Subcutaneous preadipocyte (primary cell): ENCODE measurements at places on chromosomes 2 and 18. TPM values are rescaled to one million over a fixed set of nuclear protein-coding genes. Genes with fewer than 3 reads are reported as not detected.

KIF3C gene
- 7.7 and 8.4 TPM in 2 replicates for total RNA-seq

TMEM169 gene
- total RNA-seq: 0.37 TPM in 1 of 2 replicates, not detected in the other

FSHR gene
- total RNA-seq: not detected in 2 replicates

RAD51AP2 gene
- not detected in 2 replicates for total RNA-seq

ANTXR1 gene
- total RNA-seq: 24.6 and 29.5 TPM in 2 replicates

POMC gene
- 0.73 and 0.98 TPM in 2 replicates for total RNA-seq

IGFBP2 gene
- 4.0 and 6.6 TPM in 2 replicates for total RNA-seq

GALR1 gene
- total RNA-seq: under 0.01 TPM in 1 of 2 replicates, not detected in the other

C2orf66 gene
- total RNA-seq: under 0.01 TPM in 1 of 2 replicates, not detected in the other

STARD6 gene
- under 0.01 TPM in 1 of 2 replicates, not detected in the other for total RNA-seq

SLC14A1 gene
- total RNA-seq: under 0.01 and 1.2 TPM in 2 replicates

FNDC4 gene
- total RNA-seq: 8.4 and 11.0 TPM in 2 replicates

SAG gene
- not detected in 2 replicates for total RNA-seq
